ENCODE measurements at places on chromosomes 12 and 14.

GRCh38 chr12:31263661-31264060 lies 62.3 kb downstream of the SINHCAF start:
- no peak for DNase-seq

GRCh38 chr12:6095269-6095668 lies 29.2 kb downstream of the VWF start:
- no peak for DNase-seq

GRCh38 chr12:2360630-2361170 lies 307.9 kb downstream of the CACNA1C start:
- DNase-seq, result no peak

DNA sequence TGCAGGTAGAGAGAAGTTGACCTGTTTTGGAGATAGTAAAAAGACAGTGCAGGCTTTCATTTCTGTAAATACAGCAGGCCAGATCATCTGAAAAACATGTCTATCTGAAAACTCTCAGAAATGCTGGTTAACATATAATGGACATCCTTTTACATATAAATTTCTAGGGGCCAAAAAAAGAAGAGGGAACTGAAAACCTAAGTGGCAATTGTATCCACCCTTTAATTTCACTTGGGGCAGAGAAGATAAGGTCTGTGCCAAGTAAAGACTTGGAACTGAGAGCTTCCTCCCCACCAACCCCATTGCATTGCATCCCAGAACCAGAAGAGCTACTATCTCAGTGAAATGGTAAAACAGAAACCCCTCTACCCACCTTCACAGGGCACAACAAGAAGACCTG lies 141.0 kb downstream of the SRGAP1 start:
- no peak for DNase-seq

GRCh38 chr12:56271031-56271430 lies 4.3 kb downstream of the COQ10A start:
- DNase-seq, result no peak

- no peak for DNase-seq
Measured at GRCh38 chr12:93146263-93146939, 217.3 kb upstream of the EEA1 start.

DNA sequence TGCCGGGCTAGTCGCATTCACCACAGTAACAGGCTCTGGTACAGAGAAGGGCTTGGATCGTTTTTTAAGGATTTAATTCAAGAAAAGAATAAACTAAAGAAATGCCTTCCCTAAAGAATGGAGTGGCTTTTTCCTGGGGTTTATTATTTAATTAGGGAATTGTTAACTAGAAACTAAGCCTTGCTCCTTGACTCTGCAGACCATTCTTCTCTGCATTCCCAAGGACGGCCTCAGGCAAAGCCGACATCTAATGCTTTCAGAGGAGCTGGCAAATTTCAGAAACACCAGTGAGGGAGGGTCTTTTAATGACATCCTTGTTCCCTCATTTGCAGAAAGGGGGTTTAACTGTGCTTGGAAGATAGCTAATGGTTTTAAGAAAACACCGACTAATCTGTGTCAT lies 174.0 kb downstream of the EGLN3 start:
- no peak for DNase-seq

GRCh38 chr12:71440345-71440762 lies 756 bp downstream of the LGR5 start:
- no peak for DNase-seq

DNA sequence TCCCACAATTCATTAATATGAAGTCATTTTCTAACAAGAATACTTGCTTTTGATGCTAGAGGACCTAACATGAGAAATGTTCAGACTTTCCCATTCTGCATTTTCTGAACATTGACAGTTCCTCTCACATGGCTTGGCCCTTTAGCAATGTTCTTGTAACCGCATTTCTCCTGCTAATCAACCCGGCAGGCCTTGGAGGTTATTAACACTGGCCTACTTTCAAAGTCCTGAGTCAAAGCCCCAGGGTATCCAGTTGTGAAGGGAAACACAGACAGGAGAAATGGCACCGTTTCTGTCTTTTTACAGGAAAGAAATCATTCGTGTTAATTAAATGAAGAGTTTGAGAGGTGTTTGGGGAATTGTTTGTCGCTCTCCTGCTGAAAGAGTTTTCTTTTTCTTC lies 446.5 kb upstream of the MIS18BP1 start:
- no peak for DNase-seq

- DNase-seq, result no peak
Measured at GRCh38 chr12:60174476-60174875, 578.6 kb downstream of the SLC16A7 start.
